ENCODE measurements at places on chromosomes 16 and 17. TPM values are rescaled to one million over a fixed set of nuclear protein-coding genes. Genes with fewer than 3 reads are reported as not detected.

RCVRN gene
- total RNA-seq, result not detected

IL34 gene
- total RNA-seq, result not detected

KRTAP4-4 gene
- total RNA-seq, result not detected

PRR29 gene
- total RNA-seq, result 3.8 TPM

TERB1 gene
- 0.15 TPM for total RNA-seq

CBLN1 gene
- not detected for total RNA-seq

NEUROD2 gene
- total RNA-seq, result not detected

ABCC3 gene
- total RNA-seq, result not detected

RAMP2 gene
- not detected for total RNA-seq

DNA sequence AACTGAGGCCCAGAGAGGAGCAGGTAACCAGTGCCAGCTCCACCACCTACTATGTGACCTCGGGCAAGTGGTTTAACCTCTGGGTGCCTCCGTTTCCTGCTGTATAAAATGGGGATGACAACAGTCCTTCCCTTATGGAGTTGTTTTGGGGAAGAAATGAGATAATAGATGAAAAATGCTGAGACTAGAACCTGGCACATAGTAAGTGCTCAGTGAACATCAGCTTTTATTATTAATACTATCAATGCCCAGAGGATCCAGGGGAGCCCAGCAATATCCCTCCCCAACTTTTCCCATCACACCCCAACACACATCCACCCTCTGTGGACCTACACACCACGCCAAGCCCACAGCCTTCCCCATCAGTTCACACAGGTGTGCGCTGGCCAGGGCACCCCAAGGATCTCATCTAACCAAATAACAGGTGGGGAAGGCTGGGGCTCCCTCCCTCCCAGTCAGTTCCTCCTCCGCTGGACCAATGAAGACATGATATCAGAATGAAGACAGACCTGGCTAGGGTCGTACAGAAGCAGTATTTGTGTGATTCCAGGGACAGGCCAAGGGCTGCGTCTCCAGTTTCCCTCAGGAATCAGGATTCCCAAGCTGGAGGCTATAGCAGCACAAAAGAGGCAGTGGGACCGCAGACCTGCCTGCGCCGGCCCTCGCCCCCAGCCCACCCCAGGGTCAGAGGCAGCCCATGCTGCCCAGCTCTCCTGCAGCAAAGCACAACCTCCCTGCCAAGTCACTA is 1.8 kb downstream of the ATP2A3 start:
- peak overlapping the region; percentile 83 for H3K4me3 ChIP-seq
- no peaks in the 10 kb centered on the region for H3K27me3 ChIP-seq
- peaks cover 29% of the 10 kb centered on the region for H3K36me3 ChIP-seq
- peak overlapping the region; percentile 79 for H3K27ac ChIP-seq
- H3K4me1 ChIP-seq, result peaks cover 62% of the 10 kb centered on the region

- no peak overlapping the region for H3K27ac ChIP-seq
- no peaks in the 10 kb centered on the region for H3K27me3 ChIP-seq
- DNase-seq, result no peak
- no peaks in the 10 kb centered on the region for H3K4me1 ChIP-seq
- no peak overlapping the region for H3K4me3 ChIP-seq
Observed at GRCh38 chr16:47358816-47359215, 102.0 kb downstream of the ITFG1 start.

DNA sequence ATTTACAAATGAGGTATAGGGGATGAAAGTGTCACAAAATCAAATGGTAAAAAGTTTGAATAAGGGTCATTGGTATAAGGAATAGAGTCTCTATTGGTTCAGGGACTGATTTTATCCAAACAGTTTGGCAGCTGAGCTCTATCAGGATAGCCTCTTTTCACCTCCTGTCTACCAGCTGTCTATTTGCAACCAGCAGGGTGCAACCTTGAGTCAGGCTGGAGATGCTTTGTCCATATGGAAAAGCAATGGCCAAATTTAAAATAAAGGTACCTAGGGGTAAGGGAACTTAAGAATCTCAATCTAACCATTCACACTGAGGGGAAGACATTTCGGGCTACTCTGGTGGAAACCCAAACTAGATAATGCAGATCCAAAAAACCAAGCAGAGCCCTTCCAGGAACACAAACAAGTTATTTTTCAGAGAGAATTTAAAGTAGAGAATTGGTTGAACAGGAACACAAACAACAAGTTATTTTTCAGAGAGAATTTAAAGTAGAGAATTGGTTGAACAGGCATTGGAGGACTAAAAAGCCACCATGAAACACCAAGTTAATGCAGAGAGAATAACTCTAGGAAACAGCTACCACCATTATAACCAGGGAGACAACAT is 12.6 kb upstream of the CA10 start:
- H3K27ac ChIP-seq, result no peak overlapping the region
- H3K36me3 ChIP-seq, result no peaks in the 10 kb centered on the region
- H3K4me3 ChIP-seq, result no peak overlapping the region
- H3K27me3 ChIP-seq, result no peaks in the 10 kb centered on the region
- H3K4me1 ChIP-seq, result no peaks in the 10 kb centered on the region

DNA sequence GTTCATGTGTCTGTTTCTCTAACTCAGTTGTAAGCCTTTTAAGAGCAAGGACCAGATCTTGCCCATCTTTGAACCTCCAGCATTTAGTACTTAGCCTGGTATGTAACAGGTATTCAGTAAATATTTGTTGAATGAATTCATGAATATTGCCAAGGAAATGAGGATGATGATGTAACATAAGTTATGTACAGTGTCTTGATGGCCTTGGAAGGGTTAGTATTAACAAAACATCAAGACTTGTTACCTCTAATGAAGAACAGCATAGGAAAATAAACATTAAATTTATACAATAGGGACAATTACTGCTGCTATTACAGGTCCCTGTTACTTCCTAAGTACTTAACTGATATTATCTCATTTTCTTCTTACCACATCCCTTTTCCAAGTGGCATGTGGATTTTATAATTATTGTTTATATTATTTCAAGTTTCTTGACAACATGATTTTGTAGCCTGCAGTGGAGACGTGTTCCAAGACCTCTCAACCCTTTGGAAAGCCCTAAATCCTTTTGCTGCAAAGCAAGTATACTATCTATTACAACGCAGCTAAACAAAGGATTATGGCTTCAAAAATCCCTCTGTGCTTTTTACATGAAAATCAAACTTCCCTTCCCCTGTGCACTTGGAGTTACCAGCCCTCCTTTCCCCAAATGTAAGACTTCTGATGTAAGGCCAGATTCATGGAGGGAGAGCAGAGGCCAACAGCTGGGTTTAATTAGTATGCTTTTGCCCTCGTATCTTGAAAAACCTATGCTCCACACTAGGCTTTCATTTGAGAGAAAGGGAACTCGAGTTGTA is 77.4 kb upstream of the SMIM36 start:
- no peak overlapping the region for H3K4me3 ChIP-seq
- H3K27me3 ChIP-seq, result peaks cover 7% of the 10 kb centered on the region
- no peak for DNase-seq
- H3K27ac ChIP-seq, result no peak overlapping the region
- H3K4me1 ChIP-seq, result no peaks in the 10 kb centered on the region

GRCh38 chr17:50169121-50169764 is 3.4 kb downstream of the SGCA start:
- H3K4me3 ChIP-seq, result no peak overlapping the region
- peak; percentile 59 for DNase-seq
- no peaks in the 10 kb centered on the region for H3K27me3 ChIP-seq
- H3K27ac ChIP-seq, result peak overlapping the region; percentile 27
- peaks cover 17% of the 10 kb centered on the region for H3K4me1 ChIP-seq

DNA sequence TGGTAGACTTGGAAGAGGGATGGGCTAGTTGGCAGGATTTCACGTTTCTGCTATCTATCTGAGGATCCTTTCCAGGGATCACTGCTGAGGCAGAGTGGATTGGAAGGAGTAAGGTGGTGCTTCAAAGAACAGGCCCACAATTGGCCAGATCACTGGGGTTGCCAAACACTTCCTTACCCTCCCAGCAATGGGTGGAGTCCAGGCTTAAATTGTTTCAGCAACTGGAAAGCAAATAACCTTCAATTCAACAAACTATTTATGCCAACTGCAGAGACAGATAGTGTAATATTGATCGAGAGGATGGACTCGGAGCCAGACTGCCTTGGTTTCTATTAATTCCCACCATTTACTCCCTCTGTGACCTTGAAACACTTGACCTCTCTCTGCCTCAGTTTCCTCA is 2.1 kb downstream of the ARRB2 start:
- H3K27me3 ChIP-seq, result no peaks in the 10 kb centered on the region
- DNase-seq, result no peak
- peaks cover 59% of the 10 kb centered on the region for H3K4me1 ChIP-seq
- peaks cover 44% of the 10 kb centered on the region for H3K36me3 ChIP-seq
- H3K27ac ChIP-seq, result peak overlapping the region; percentile 97

DNA sequence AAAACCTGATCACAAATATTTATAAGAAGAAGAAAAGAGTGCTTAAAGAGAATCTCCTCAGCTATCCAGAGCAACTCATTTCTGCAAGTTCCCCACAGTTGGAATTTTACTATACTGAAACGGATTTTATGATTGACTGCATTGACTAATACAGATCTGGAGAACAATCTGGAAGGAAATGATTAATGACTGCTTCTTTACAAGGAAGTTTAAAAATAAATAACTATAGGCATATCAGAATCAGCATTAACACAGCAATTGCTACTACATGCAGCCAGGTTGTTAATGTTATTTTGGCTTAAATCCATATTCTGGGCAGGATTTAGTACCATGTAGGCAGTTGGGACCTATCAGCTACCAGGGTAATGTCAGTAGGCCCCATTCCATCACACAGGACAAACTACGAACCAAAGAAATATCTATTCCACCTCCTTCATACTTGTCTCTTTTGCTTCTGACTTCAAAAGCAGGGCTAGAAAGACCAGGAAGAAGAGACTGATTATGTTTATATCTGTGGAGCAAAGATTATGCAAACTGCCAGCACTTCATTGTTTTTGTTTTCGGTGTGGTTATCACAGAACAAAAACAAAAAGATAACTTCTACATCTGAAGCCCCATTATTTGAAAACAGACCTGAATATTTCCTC is 3.9 kb downstream of the SKAP1 start:
- H3K4me1 ChIP-seq, result peaks cover 66% of the 10 kb centered on the region
- H3K27me3 ChIP-seq, result no peaks in the 10 kb centered on the region
- peak overlapping the region; percentile 87 for H3K27ac ChIP-seq
- peak overlapping the region; percentile 88 for H3K4me3 ChIP-seq

DNA sequence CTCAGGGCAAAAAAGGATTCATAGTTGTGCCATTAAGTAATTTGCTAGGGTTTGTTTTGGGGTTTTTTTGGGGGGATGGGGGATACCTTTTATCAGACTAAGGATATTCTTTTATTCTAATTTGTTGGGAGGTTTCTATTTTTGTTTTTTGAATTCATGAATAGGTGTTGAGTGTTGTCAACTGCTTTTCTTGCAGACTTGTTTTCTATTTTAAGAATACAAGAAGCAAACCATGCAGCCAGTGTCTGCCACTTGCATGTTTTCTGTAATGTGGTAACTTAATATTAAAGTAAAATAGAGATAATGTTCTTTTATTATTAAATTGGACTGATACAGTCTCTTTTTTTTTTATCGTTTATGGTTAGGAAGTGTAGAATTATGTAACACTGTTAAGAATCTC is 49.5 kb downstream of the NFATC3 start:
- H3K4me3 ChIP-seq, result no peak overlapping the region
- no peak for DNase-seq
- H3K27ac ChIP-seq, result peak overlapping the region; percentile 19
- H3K36me3 ChIP-seq, result peaks cover 52% of the 10 kb centered on the region
- no peaks in the 10 kb centered on the region for H3K27me3 ChIP-seq
- peaks cover 43% of the 10 kb centered on the region for H3K4me1 ChIP-seq

GRCh38 chr16:54649876-54650275 is 280.8 kb upstream of the IRX5 start:
- no peak overlapping the region for H3K27ac ChIP-seq
- no peak overlapping the region for H3K4me3 ChIP-seq
- DNase-seq, result no peak
- no peaks in the 10 kb centered on the region for H3K4me1 ChIP-seq
- no peaks in the 10 kb centered on the region for H3K36me3 ChIP-seq
- peaks cover 2% of the 10 kb centered on the region for H3K27me3 ChIP-seq

DNA sequence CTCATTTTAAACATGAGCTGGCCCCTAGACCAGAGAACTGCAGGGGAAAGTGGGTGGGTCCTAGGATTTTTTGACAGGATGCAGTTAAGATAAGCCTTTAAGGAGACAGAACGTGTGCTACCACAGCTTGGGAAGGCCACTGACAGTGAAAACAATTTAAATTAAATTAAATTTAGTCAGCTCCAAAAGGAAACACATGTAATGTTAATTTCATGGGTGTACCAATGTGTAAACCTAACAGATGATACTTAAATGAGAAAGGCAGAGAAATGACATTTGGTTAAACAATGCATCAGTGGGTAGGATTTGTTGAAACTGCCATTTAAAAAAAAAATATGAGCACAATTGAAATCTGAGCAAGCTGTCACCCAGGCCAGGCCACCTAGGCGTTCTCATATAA is 250.8 kb downstream of the XYLT1 start:
- no peaks in the 10 kb centered on the region for H3K27me3 ChIP-seq
- H3K27ac ChIP-seq, result no peak overlapping the region
- peaks cover 22% of the 10 kb centered on the region for H3K4me1 ChIP-seq

- no peak overlapping the region for H3K4me3 ChIP-seq
- H3K36me3 ChIP-seq, result no peaks in the 10 kb centered on the region
- H3K4me1 ChIP-seq, result no peaks in the 10 kb centered on the region
Observed at GRCh38 chr17:6104956-6105648, 34.9 kb downstream of the WSCD1 start.

- H3K27ac ChIP-seq, result peak overlapping the region; percentile 90
- no peak for DNase-seq
- peaks cover 53% of the 10 kb centered on the region for H3K4me1 ChIP-seq
- H3K27me3 ChIP-seq, result no peaks in the 10 kb centered on the region
Observed at GRCh38 chr17:76735586-76736348, 1.4 kb downstream of the SRSF2 start.

DNA sequence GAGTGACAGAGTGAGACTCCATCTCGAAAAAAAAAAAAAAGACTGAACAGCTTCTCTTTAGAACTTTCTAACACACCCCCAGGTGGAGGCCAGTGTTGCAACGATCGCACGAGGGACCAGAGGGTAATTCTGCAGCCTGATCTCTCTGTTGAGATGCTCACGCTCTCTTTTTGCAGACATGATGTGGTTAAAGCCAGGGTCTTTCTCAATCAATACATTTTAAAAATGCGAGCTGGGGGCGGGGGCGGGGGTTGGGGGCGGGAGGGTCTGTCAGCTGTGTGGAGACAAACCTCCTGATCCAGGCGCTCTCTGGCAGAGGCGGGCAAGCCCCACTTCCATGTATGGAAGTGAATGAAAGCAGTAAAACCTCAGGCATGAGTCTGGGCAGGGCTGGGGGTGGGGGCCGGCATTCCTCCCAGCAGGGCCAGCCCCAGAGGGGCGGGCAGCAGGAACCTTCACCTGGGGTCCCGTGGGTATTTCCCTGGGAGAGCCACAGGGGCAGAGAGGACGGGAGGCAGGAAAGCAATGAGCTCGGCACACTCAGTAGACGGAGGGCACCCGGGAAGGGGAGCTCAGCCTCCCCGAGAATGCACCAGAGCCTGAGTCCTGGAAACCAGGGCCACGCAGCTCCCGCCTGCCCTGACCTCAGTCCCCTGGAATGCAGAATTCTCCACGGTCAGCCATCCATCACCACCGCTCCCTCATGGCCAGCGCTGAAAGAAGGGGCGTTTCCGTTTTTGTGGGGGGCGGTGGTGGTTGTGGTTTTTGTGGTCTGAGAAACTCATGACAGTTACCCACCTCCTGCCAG is 28.0 kb downstream of the NXN start:
- no peaks in the 10 kb centered on the region for H3K4me1 ChIP-seq
- no peaks in the 10 kb centered on the region for H3K36me3 ChIP-seq
- no peak for DNase-seq
- peaks cover 10% of the 10 kb centered on the region for H3K27me3 ChIP-seq
- no peak overlapping the region for H3K4me3 ChIP-seq

Data from activated CD4-positive, alpha-beta T cell treated with anti-CD3 and anti-CD28 coated beads, Interleukin-2, amount 10 ng/mL, durations not matched to agents 7 days and 5 days (primary cell).